ENCODE measurements at places on chromosomes 12 and 14. TPM values are rescaled to one million over a fixed set of nuclear protein-coding genes. Genes with fewer than 3 reads are reported as not detected.

GRCh38 chr12:64450711-64451486, 1.0 kb upstream of the TBK1 start:
- no peak for DNase-seq

- no peak for DNase-seq
Observed at GRCh38 chr14:72680853-72681640, 212.9 kb downstream of the DPF3 start.

DNA sequence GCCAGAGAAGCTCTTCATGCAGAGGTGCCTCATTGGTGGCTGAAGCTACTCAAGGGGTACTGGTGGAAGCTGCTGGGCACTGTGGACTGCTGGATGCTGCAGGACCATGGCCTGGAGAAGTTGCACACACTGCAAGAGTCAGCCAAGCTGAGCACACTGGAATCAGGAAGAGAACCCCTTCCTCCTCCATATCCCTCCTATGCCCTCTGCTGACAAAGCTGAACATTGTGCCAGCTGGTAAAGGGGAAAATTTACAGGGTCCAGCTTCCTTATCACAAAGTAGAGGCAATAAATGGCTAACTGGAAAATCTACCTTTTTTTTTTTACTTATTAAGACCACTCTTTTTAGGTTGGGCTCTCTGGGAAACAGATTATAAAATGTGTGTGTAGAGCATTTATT, 6.5 kb downstream of the CCDC175 start:
- no peak for DNase-seq

DNA sequence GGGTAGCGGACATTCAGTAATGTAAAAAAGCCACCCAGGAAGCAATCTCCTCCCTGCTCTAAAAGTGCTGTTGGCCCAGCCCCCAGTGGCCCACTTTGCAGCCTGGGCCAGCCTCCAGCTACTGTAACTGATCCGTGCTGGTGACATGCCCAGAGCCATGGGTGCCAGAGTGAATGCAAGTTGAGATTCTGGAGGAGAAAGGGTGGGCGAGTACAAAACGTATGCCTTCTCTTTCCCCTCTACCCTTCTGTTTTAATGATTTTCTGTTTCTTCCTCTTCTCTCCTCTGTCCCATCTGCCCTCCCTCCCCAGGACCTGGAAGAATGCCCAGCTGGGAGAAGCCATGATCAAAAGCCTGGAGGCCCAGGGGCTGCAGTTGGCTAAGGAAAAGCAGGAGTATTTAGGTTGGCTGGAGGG, 16.9 kb downstream of the PLEKHD1 start:
- DNase-seq: no peak

GRCh38 chr12:64744422-64745258, 14.6 kb downstream of the GNS start:
- DNase-seq: no peak

DNA sequence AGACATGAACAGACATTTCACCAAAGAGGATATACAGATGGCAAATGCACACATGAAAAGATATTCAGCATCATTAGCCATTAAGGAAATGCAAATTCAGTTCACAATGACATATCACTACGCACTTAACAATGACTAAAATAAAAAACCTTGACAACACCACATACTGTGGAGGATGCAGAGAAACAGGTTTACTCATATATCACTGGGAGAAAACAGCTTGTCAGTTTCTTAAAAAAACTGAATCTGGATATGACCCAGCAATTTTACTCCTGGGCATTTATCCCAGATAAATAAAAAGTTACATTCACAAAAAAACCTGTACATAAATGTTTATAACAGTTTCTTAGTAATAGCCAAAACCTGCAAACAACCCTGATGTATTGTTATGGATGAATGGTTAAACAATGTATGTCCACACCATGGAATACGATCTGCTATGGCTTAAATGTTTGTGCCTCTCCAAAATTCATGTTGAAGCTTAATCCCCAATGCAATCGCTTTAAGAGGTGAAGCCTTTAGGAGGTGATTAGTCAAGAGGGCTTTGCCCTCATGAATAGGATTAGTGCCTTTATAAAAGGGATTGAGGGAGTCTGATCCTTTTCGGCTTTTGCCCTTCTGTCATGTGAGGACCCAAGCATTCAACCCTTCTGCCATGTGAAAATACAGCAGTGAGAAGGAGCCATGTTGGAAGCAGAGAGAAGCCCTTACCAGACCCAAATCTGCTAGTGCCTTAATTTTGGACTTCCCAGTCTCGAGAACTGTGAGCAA, 36.0 kb upstream of the PPP4R3A start:
- DNase-seq: no peak

DNA sequence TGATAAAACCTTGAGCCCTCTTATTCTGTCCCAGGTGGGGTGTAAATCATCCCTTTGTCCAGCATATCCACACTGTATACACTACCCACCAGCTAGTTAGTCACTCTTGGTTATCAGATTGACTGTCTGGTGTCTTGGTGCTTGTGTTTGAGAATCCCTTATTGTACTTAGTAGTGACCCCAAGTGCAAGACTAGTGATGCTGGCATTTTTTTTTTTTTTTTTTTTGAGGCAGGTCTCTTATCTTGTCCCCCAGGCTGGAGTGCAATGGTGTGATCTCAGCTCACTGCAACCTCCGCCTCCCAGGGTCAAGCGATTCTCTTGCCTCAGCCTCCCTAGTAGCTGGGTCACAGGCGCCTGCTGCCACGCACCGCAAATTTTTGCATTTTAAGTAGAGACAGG, 5.8 kb downstream of the VRK1 start:
- no peak for DNase-seq

- DNase-seq: no peak
Observed at GRCh38 chr12:1262011-1262410, 271.0 kb downstream of the ERC1 start.

DNA sequence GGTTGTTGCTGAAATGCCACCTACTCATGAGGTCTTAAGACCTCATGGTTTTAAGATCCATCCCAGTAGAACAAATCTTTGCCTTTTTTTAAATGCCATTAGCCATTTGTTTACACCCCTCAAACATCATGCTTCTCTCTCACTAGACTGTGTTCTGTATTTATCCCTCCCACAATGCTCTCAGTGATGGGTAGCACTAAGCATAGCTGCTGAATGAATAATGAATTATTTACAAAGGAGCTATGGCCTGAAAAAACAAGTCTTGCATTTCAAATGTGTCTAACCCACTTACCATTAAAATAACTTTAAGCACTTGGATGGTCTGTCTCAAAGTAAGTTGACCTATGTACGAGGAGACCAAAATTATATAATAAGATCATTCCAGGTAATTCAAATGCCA, 334.5 kb downstream of the PAWR start:
- no peak for DNase-seq

DNA sequence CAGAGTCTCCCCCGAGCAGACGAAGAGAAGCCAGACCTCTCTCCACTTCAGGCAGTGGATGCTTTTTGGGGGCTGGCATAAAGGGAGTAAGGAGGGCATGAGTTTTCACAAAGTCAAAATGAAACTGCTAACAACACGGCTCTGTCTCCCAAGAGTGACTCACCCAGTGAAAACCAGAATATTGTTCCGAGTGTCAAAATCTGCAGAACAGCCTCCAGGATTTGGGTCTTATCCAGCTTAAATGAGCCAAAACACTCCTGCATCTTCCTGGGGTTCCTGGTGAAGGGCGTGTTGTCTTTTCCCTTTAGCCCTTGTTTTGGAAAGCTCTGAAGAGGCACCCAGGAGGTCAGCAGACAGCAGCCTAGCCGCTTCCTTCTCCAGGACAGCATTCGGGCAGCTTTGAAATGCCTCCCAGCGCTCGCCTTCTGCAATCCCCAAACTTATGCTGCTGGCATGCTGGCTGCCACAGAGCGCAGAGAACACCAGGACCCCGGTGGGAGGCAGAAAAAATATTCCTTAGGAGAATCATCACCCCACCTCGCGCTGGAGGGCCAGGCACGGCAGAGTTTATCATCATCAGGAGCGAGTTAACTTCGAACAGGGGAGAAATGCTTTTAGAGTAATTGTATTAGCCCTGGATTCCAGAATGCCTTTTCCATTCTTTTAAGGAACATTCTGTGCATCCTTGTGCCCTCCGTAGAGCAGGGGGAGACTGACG, 117.7 kb upstream of the NCOR2 start:
- DNase-seq: no peak

DNA sequence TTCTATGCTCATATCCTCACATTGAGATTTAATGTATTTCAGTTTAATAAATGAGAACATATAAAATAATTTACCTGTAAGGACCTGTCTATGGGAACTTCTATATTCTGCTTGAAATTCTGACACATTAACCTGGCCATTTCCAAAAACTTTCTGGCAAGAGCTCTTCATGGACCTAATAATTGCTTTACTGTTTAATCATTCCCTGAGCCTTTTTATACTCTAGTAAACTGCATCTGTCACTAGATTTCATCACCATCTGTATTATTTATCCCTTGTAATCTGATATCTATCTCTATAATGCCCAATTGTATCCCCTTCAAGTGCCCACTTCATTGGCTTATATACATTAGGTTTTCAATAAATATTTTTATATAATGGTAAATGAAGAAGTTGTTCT, 327.7 kb downstream of the RAD51B start:
- no peak for DNase-seq

DNA sequence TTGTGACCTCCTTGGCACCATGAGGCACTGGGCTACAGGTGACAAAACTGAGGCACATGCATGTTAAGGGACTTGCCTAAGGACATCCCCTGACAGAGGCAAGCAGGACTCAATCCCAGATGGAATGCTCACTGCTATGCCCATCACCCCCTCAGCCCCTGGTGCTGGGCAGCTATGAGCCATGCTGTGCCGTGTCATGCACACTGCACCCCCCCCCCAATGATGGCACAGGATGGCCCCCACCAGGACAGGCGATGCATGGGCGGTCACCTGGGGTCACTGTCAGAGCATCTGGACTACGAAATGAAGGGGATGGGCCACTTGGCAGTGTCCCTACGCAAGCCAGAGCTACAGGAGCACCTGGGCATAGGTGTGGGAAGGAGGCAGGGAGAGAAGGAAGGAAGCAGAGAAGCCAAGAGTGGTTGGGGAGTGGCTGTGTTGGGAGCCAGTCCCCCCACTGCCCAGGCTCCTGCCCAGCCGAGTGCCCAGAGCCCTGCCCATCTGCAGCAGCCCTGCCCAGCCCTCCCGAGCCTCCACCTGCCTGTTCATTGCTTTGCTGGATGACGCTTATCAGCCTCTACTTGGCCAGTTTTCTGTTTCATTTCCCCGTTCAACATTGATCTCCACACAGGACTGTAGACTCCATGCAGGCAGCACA, 84.9 kb upstream of the DIO3 start:
- no peak for DNase-seq

GRCh38 chr12:51897181-51897580, 9.3 kb downstream of the ANKRD33 start:
- DNase-seq: no peak

DNA sequence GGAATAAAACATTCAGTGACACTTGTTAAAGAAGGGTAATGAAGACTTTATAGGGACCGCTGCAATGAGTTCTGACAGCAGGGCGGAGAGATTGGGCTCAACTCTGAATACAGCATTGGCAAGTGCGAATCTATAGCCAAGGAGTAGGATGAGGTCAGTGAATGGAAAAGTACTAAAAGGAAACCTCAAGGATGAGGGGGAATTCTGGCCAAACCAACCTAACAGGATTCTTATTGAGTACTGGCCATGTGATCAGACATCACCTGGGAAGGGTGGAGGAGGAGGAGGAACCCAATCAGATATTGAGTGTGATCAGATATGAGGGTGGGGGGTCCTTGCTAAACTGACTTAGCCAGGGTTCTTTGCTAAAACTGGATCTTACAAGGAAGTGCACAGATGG, 31.0 kb downstream of the DRAM1 start:
- DNase-seq: no peak

DNA sequence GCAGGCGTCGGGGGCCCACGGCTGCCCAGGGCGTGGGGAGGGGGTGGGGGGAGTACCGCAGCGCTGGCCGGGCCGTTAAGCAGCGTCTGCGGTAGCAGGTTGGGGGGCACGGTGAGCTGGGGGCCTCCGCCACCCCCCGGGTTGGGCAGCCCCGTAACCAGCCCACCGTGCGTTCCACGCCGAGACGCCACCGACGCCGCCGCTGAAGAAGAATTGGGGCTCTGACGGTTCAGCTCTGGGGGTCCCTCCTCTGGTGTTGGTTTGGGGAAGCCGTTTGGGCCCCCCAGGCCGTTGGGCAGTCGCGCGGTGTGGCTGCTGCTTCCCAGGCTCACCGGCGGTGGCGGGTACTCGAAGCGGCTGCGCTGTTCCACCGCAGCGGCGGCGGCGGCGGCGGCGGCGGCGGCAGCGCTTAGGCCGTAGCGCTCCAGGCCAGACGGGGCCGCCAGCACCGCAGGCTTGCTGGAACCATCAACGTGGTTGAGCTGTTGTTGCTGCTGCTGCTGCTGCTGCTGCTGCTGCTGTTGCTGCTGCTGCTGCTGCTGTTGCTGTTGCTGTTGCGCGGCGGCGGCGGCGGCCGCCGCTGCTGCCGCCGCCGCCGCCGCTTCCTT, 1.5 kb downstream of the IRF2BPL start:
- peak; percentile 85 for DNase-seq

DNA sequence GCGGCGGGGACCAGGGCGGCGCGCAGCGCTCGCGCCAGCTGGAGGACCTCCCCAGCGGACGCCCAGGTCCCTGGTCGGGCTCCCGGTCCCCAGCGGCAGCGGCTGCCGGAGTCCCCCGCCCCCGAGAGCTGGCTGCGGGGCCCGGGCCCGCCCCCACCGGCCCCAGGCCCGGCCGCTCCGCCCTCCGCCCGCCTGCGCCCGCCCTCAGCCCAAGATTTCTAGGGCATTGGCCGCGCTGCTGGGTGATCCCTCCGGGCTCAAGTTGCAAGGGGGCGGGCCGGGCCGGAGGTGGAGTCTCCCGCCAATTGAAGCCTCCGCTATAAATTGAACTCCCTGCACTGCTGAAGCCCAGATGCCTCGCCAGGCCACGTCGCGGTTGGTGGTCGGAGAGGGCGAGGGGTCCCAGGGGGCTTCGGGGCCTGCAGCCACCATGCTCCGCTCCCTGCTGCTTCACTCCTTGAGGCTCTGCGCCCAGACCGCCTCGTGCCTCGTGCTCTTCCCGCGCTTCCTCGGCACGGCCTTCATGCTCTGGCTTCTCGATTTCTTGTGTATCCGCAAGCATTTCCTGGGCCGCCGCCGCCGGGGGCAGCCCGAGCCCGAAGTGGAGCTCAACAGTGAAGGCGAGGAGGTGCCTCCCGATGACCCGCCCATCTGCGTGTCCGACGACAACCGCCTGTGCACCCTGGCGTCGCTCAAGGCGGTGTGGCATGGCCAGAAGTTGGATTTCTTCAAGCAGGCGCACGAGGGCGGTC, at the start of gene DIO3:
Gene DIO3, plus strand, starts transcription at position 351 of the 752 bp plus-strand sequence.
- no peak for DNase-seq

GRCh38 chr12:16272222-16272621, 5.3 kb downstream of the SLC15A5 start:
- no peak for DNase-seq

GRCh38 chr12:1935700-1936378, 17.4 kb upstream of the CACNA2D4 start:
- no peak for DNase-seq

- no peak for DNase-seq
Observed at GRCh38 chr14:92945959-92946846, 23.3 kb downstream of the CHGA start.

The IQSEC3 gene
- total RNA-seq: 6.7 TPM

The CCDC175 gene
- total RNA-seq: not detected

The RNU6-8 gene
- total RNA-seq: not detected

The NPAS3 gene
- total RNA-seq: not detected

The TSPAN11 gene
- total RNA-seq: not detected

The ACTR6 gene
- total RNA-seq: 18.8 TPM

The GLI1 gene
- total RNA-seq: 0.67 TPM

The PIANP gene
- 0.52 TPM for total RNA-seq

The CAPZA3 gene
- total RNA-seq: not detected

The UNC79 gene
- total RNA-seq: not detected

The SLC17A8 gene
- not detected for total RNA-seq

The PIWIL1 gene
- not detected for total RNA-seq
